Skeletal muscle cell (primary cell): ENCODE measurements at places on chromosomes 5 and 9.
A peak's percentile ranks its signal among the peaks of the same experiment; 100 is the strongest.

GRCh38 chr5:169941542-169941941 lies 38.8 kb downstream of the INSYN2B start:
- DNase-seq = no peak

GRCh38 chr5:132659598-132660493 lies 1.9 kb downstream of the IL13 start:
- DNase-seq = no peak

DNA sequence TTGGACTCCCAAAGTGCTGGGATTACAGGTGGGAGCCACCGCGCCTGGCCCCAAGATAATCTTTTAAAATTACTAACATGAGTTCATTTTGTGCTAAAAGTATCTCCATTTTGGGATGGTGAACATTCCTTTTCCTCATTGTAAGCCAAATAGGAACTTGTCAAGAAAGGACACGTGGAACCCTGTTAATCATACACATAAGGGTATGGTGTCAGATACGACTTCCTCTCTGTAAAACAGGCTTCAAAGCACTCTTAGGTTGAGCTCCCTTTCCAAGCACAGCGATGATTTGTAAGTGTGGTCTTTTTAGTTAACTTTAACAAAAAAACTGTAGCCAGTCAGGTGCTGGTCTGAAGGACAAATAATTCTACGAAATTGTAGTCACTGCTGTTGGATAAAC lies 132.7 kb downstream of the UNC13B start:
- DNase-seq = no peak

- DNase-seq = peak; percentile 25
Observed at GRCh38 chr9:21434202-21435014, 5.8 kb upstream of the IFNA1 start.

GRCh38 chr9:131618071-131618479 lies 72.8 kb downstream of the PRRT1B start:
- no peak for DNase-seq

DNA sequence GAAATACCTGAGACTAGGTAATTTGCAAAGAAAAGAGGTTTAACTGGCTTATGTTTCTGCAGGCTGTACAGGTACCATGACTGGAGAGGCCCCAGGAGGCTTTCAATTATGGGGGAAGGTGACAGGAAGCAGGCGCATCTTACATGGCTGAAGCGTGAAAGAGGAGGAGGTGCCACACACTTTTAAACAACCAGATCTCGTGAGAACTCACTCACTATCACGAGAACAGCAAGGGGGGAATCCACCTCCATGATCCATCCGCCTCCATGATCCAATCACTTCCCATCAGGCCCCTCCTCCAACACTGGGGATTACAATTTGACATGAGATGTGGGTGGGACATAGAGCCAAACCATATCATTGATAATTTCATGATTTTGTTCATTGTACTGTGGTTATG lies 2.5 kb upstream of the MED27 start:
- DNase-seq = no peak

DNA sequence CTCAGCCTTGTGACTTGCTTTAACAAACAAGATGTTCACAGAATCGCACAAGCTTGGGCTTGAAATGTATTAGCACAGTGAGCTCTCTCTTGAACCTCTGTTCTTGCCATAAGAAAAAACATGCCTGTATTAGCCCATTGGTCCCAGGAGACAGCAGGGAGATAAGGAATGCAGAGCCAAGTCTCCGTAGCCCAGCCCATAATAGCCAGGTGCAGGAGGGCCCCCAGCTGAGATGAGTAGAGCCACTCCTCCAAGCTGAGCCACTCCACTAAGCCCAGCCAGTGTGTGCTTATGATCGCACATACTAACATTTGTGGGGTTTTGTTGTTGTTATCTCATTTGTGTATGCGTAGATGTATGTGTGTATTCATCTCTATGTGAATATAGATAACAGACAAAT lies 21.6 kb upstream of the SVEP1 start:
- DNase-seq = no peak

DNA sequence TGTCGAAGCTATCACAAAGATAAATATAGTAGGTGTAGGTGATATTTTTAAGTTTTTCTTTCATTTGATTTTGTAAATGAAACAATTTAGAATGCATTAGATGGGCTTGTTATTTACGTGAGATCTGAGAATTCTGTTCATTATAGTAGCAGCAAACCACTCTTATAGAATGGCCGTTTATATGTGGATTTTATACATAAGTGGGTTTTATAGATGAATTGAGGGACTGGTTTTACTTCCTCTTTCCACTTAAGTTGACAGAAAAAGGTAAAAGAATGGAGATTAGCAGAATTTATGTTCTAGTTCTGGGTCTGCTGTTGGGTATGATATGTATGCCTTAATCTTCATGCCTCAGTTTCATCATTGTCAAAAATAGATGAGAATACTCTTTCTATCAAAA lies 5.6 kb downstream of the RMI1 start:
- DNase-seq = no peak

- DNase-seq = no peak
Observed at GRCh38 chr5:38755181-38755580, 90.6 kb upstream of the OSMR start.

DNA sequence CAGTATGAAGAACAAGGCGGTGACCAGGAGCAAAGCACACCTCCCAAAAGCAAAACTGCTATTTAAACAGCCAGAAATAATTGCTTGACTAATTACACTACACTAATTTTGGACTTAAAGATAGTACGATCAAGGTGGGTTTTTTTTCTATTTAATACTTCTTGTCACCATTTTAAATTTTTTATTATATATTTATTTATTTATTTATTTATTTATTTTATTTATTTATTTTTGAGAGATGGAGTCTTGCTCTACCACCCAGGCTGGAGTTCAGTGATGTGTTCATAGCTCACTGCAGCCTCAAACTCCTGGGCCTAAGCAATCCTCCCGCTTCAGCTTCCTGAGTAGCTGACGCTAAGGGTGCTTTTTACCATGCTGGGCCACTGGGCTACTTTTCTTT lies 146.2 kb upstream of the IRX1 start:
- DNase-seq = no peak

- no peak for DNase-seq
Observed at GRCh38 chr5:66864240-66864884, 268.2 kb downstream of the MAST4 start.

GRCh38 chr5:136200130-136200529 lies 7.2 kb upstream of the SMIM32 start:
- no peak for DNase-seq

DNA sequence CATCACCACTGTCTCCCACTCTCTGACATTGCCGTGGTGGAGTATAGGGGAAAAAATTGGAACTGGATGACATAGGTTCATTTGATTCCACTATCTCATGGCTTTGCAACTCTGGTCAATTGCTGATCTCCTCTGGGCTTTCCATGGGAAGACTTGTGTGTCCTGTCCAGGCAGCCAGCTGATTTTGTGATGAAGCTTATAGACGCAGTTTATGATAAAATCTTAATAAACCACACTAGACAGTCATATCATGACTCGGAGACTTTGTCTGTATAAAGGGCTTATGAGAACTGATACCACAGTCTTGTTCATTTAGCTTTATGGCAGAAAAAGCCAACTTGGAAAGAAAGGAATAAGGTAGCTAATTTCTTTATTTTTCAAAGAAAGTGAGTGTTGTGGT lies 296.5 kb downstream of the MAST4 start:
- DNase-seq = no peak
